ENCODE measurements at places on chromosomes 11 and 22.

DNA sequence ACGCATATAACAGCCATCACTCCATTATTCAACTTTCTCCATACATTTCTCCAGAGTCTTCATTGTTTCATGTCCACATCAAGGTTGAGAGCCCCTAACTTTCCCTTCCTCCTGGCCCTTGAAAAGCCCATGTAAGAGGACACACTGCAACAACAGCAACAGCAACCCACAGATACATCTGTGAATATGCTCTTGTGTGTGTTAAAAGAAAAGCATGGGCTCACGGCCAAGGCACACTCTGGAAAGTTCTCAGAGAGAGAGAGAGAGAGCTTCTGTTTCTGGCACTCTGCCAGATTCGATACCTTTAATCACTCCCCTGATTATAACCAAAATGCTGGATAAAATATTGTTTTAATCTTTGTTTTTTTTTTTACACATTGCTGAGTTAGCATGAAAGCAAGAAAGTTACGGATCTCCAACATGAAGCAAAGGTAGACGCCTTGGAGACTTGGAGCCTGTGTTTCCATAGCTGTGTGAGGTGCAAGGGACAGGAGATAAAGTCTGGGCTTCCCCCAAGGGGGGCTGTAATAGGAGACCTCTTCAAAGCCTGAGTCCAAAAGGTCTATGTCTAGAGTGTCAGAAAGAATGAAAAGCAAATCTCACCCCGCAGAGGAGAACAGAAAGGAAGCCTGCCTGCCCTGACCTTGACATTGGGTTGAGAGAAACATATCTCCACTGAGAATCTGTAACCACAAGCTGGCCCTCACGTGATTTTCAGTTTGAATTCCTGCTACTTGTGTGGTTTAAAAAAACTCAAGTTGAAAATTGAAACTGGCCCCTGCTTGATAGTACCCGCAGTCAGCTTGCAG, 33.7 kb upstream of the MPPED1 start:
- DNase-seq = no peak

DNA sequence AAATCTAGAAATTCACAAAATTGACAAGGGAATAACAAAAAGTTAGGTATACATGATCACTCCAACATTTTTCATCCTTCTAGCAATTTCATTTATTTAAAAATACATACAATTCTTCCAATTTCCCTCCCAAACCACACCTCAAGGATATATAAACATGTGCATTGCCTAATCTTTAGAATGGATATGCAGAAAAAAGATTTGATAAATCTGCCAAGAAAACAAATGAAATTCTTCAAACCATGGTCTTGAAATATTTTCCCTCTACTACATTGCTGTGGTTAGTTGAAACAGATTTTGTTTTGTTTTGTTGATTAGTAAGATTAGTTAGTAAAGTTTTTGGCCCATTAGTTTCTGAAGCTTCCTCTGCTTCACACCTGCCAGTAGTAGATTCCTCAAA, 703.3 kb upstream of the CCDC179 start:
- DNase-seq = no peak

DNA sequence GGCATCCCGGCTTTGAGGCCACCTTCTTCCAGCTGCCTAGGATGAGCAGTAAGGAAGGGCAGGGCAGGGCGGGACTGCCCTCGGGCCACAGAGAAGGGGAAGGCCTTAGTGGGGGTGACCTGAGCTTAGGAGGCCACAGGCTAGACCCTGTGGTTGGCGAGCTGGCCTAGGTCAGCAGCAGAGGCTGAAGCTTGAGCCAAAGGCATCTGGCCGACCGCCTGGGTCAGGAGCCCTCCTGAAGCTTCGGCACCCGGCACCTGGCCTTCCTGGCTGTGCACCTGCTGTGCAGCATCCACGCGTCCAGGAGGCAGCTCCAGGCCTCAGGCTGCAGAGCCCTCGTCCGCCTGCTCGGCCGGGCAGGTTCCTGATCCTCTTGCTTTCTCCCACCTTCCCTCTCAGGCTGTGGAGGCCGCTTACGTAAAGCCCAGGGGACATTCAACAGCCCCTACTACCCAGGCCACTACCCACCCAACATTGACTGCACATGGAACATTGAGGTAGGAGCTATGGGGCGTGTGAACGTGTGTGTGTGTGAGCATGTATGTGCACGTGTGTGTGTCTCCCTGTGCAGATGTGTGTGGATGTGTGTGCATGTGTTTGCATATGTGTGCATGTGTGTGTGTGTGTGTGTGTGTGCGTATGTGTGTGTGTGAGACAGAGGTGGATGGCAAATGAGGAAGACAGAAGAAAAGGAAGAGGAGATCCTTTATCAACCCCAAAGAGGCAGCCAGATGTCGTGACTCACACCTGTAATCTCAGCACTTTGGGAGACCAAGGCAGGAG, 34.9 kb downstream of the ST14 start:
- DNase-seq = no peak

- no peak for DNase-seq
Observed at GRCh38 chr22:35231585-35232084, 25.7 kb upstream of the HMGXB4 start.

- no peak for DNase-seq
Observed at GRCh38 chr11:57276971-57277675, 40.1 kb upstream of the APLNR start.

DNA sequence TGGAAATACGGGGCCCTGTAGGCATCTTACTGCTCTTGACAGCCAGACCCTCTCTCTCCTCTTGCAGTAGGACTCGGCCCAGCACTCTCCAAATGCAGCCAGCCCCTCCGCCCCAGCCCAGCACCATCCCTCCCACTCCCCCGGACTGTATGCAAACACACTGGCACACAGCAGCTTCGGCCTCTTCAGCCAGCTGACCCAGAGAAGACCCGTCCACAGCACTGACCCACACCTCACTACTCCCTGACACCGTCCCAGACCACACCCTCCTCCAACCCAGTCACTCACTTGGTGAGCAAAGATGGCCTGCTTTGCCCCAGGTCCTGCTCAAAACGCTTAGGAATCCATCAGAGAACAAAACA, 164.6 kb downstream of the IGLL1 start:
- DNase-seq = no peak

DNA sequence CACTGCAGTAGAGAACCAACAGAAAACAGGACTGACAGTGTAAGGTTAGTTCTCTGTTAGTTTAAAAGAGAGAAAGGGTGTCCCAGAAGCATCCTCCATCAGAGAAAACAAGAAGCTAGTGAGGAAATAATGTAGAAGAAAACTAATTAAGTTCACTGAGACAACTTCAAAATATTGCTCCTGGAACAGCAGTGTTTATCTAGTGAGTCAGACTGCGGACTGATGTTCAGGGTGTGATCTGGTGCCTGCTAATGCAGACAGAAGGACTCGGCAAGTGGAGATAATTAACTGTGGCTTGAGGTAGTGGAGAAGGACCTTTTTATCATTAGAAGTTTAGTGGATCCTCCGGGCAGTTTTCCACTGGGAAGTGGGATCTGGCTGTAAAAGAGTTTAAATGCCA, 55.4 kb downstream of the CDON start:
- DNase-seq = no peak

- DNase-seq = no peak
Observed at GRCh38 chr11:86041975-86042378, 26.9 kb downstream of the PICALM start.

DNA sequence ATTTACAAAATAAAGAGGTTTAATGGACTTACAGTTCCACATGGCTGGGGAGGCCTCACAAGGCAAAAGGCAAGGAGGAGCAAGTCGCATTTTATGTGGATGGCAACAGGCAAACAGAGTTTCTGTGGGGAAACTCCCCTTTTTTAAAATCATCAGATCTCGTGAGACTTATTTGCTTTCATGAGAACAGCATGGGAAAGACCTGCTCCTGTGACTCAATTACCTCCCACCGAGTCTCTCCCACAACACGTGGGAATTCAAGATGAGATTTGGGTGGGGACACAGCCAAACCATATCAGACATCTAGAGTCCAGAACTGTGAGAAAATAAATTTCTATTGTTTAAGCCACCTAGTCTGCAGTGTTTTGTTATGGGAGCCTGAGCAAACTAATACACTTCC, 80.8 kb downstream of the ME3 start:
- no peak for DNase-seq

GRCh38 chr11:122850076-122850631, 11.9 kb downstream of the CRTAM start:
- DNase-seq = no peak

DNA sequence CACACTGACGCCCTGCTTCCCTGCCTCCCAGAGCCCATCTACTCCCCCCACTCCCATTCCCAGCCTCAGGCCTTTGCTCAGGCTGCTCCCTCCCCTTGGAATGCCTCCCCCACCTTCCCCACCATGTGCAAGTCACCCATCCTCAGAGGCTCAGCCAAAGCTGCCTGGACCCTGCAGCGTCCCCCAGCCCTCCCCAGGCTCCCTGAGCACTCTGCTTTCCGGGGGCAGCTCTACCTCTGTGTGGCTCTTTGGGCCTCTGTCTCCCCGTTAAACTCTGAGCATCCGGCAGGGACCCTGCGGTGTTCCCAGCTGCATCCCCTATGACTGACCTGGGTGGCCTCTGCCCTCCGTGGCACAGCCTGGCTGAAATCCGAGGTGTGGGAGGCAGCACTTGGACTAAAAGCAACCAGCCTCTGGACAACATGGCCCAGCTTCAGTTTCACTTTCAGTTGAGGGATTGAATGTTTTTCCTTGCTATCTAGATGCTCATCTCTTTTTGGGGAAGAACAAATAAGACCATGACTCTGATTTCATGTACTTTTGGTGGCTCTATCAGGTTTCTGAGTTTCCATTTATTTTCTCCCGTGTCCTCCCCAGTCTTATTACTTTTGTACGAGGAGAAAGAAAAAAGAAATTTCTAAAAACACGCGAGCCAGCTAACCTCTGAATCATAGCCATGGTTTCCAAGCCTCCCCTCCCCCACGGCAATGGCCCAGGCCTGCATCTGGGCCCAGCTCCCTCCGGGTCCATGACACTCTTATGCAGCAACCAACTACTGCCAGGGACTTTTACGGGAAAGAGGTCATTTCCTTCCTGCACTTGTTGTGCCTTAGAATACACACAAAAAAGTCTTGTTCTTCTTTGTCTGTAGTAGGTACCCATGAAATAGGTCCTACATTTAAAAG, 3.8 kb downstream of the APOL3 start:
- DNase-seq = peak; percentile 29

GRCh38 chr11:61603667-61604066, 22.8 kb upstream of the SYT7 start:
- no peak for DNase-seq

- DNase-seq = no peak
Observed at GRCh38 chr11:12159351-12160099, 49.1 kb downstream of the MICAL2 start.

GRCh38 chr22:47165338-47166032, 403.0 kb downstream of the TBC1D22A start:
- DNase-seq = no peak

DNA sequence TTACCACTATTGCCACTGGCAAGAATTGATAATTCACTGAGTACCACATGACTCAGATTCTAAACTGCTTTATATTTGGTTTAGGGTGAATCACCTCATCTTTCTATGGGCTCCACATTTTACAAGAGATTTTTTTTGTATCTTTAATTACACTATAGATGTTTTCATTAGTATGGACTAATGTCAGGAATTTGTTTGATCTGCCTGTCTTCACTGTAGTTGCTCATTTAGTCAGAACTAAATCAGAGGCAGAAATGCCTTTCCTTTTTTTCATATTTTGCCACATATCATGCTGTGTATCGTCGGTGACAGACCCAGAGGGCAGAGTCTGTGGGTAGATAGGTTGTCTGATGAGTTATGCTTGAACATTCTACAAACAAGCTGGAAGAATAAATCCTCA, 524.1 kb downstream of the METTL15 start:
- no peak for DNase-seq

DNA sequence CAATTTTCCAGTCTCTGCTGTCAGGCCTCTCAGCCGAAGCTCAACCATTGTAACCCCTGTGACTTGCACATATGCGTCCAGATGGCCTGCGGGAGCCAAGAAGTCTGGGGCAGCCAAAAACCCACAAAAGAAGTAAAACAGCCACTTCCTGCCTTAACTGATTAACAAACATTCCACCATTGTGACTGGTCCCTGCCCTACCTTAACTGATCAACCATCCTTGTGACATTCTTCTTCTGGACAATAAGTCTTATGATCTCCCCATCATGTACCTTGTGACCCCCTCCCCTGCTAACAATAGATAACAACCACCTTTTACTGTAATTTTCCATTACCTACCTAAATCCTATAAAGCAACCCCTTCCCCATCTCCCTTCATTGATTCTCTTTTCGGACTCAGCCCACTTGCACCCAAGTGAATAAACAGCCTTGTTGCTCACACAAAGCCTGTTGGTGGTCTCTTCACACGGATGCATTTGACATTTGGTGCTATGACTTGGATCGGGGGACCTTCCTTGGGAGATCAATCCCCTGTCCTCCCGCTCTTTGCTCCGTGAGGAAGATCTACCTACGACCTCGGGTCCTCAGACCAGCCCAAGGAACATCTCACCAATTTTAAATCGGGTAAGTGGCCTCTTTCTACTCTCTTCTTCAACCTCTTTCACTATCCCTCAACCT, 1.3 kb upstream of the NDUFC2 start:
- no peak for DNase-seq
